ENCODE measurements at places on chromosomes 13 and 19.

DNA sequence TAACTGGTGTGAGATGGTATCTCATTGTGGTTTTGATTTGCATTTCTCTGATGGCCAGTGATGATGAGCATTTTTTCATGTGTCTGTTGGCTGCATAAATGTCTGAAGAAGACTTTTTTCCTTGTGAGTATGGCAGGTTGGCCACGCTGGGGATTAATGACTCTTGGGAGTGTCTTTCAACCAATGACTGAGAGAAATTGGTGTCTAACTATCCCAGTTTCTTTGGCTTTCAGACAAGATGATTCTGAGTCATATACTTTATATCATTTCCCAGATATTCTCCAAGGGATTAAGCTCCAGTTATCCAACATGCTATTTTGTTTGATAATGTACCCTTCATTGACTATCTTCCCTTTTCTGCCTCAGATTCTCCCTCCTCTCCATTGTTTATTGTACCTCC, 35.5 kb upstream of the CSNK1A1L start:
- DNase-seq = no peak

DNA sequence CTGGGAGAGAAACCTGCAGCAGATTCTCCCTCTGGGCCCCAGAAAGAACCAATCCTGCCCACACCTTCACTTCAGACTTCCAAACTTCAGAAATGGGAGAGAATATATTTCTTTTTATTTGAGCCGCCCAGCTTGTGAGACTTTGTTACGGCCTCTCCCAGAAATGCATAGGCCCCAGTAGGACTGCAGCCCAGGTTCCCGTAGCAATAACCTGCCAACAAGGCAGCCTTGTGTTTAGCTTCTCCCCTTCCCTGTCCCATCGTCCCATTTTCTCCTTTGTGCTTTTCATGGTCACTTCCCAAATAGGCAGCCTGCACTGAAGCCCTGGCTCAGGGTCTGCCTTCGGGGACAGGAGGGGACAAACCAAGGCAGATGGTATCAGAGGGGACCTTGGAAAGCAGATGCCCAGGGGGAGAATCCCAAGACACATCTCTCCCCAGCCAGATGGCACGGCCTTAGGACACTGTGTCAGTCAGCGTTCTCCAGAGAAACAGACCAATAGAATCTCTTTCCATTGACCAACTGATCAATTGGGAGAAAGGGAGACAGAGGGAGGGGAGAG, 3.7 kb upstream of the ARHGEF7 start:
- DNase-seq = no peak

GRCh38 chr19:18793144-18794028, 2.3 kb upstream of the COMP start:
- no peak for DNase-seq

GRCh38 chr13:102962430-102962829, 103.8 kb downstream of the SLC10A2 start:
- no peak for DNase-seq

DNA sequence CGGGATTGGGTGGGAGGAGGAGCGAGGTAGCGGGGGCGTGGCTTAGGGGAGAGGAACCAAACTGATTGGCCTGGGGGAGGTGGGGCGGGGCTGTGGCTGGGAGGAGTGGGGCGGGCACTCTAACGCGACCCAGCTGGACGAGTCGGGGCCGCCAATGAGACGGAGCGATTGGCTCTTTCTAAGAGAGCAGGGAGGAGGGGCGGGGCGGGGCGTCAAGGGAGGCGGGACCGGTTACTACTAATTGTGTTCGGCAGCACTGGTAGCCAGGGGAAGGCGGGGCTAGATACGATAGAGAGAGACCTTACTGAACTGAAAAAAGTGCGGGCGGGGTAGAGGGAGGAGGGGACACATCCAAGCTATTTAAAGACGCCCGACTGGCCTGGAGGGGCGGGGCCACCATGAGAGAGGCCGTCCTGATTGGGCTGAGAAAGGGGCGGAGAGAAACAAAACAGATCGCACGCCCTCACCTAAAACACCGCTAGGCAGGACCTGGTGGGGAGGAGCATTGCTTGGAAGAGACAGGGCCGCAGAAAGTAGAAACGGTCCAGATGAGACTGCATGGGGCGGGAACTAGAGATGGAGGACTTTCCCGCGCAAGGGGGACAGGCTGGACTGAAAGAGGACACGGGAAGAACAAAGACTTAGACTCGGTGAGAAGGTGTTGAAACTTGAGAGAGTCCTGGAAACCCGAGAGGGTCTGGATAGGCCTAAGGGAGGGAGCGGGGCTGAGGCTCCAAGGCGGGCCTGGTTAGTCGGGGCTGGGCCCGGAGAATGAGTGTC, at the start of gene KCNC3:
TSS of gene KCNC3 (minus strand) at position 232 of the 780 bp plus-strand sequence. CDS start 295 bp downstream, outside the sequence.
- DNase-seq = peak; percentile 98

GRCh38 chr13:78402708-78403400, 200.5 kb downstream of the POU4F1 start:
- no peak for DNase-seq

GRCh38 chr13:52001120-52001731, 10.0 kb downstream of the ATP7B start:
- DNase-seq = peak; percentile 37

- DNase-seq = no peak
These were observed 123.0 kb downstream of the SLC7A1 start for GRCh38 chr13:29472332-29472961.
